ENCODE measurements at places on chromosomes 2 and 18.

GRCh38 chr18:37661478-37661877 is 95.9 kb upstream of the CELF4 start:
- no peak for DNase-seq

DNA sequence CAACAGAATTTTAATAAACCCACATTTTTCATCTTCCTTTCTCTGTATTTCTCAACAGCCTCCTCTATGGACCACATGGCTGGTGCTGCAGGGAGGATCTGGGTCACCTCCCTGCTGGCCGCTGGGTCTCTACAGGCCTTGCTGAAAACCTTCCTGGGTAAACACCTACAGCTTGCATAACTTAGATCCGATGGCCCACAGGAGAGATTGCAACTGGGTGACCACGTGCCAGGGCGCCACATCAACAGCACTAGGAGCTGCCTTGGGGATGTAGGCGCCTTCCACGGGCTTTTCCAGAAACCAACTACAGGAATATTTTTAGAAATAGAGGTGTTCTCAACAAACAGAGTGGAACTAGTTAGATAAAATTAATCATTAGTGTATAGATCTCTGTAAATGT is 19.4 kb downstream of the TMEM18 start:
- DNase-seq = no peak

GRCh38 chr2:71801556-71801955 is 346.1 kb downstream of the CYP26B1 start:
- no peak for DNase-seq

DNA sequence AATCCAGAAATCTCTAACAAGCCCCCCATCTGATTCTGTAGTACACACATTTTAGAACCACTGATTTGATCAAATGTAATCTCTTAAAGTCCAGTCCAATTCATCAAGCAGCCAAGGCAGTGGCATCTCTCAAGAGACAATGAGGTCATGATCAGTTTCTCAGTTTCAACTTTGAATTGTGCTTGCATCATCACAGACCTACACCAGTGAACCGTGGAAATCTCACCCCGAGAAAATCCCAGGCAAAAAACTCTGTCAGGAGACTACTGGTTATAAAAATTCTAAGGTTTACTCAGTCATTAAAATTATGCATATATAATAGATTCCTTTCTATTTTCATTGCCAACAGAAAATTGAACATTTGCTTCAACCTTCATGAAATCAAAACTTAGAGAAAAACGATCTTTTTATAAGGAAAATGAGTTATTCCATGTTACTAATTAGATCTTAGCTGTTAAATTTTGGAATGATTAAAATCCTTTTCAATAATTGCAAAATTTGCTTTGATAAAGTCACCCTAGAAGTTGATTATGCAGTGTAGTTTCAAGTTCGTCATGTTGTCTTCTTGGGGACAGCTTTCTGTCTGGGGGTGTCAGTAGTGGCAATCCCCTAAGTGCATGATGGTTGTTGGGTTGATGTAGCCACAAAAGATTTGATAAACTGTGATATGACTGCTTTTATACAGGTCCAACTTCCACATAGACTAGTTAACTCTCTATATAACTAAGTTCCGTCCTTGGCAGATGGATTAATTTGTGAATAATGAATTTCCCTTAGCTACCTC is 235.0 kb downstream of the CAMKMT start:
- DNase-seq = no peak

GRCh38 chr2:233022561-233022960 is 9.5 kb upstream of the NGEF start:
- no peak for DNase-seq

GRCh38 chr2:109254174-109254904 is 125.3 kb downstream of the SH3RF3 start:
- no peak for DNase-seq

DNA sequence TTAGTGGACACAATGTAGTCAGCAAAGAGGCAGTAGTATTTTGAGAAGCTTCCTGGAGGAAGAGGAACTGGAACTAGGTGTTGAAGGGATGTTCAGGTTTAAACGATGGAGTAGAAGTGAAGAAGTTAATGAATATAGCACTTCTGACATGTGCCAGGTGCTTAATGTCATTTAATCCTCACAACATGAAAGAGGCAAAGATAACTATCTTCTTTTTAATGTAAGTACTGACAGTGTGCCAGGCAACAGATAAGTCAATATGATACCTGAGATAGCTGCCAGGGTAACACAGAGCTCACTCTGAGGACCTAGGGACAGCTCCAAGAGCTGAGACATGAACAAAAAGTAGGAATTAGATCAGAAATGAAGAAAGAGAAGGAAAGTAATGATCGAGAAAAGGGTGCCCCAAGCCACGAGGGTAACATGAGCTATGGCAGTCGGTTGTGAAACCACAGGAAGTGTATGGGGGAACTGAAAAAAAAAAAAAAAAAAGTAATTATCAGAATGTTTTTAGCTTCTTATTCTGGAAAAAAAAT is 140.7 kb downstream of the RNF144A start:
- no peak for DNase-seq

- DNase-seq = no peak
These were observed 2.7 kb downstream of the EPHA4 start for GRCh38 chr2:221569425-221569845.

- no peak for DNase-seq
These were observed 66.6 kb downstream of the MYL12B start for GRCh38 chr18:3328532-3328931.

DNA sequence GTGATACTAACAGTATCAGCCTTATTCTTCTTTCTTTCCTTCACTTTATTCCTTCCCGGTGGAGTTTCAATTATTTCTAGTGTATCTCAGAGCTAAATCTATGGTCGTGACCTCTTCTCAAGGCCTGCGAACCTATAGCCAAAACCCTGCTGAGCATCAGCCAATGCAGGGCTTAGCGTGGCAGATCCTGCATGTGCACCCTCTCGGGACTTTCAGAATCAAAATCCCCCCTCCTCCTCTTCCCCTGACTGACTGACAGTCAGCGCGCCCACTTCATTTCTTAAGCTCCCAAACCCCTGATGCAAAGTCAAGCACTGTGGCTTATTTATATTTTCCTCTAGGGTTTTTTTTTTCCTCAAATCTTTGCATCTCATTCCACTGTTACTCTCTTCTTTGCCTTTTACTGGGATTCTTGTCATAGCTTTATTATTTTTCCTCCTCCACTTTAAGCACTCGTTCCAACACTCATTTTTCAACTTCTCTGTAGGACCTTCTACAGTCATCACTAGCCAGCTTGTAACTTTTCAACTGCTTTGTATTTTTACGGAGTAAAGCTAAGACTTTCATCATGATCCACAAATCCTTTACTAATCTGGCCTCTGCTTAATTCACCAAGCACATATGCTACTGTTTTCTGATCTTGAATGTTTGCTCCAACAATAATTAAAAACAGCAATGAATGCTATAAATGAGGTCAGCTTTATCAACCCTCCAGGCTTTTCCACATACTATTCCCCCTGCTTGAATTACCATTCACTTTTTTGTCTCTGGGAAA is 896.5 kb upstream of the PIK3C3 start:
- DNase-seq = no peak

DNA sequence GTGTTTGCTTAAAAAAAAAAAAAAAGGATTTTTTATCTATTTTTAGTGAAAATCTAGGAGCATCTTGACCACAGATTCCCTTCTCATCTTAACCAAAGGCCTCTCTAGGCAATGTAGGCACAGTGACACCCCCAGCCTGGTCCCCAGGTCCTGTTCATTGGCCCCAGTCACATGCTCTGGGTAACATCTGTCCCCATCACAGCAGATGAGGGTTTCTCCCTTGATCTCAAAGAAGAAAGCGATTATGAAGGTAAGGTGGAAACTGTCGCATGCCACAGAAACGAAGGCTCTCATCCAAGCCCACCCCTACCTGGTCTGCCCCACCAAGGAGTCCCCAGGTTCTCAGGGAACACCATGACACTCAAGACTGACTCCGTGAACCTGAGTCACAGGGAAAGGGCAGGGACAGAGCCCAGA is 4.7 kb downstream of the HS6ST1 start:
- DNase-seq = no peak

DNA sequence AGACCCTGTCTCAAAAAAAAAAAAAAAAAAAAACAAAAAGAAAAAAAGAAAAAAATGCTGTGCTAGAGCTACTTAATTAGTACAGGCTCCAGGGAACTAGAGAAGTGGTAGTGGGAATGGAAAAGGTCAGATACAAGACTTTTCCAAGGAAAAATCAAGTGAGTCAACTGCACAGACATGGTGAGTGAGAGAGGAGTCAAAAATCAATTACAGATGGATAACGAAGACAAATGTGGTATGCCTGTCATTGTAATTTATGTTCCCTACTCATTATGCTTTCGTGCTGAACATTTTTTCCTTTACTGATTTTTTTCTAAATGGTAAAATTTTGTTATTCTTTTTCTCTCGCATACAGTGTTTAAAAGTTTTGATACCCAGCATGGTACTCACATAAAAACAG is 111.5 kb downstream of the MDH1 start:
- DNase-seq = no peak

- no peak for DNase-seq
These were observed 45.5 kb upstream of the ZSWIM2 start for GRCh38 chr2:186894478-186894877.

GRCh38 chr2:216492597-216493333 is 5.9 kb upstream of the RPL37A start:
- no peak for DNase-seq

- DNase-seq = no peak
These were observed 738.4 kb downstream of the RNF144A start for GRCh38 chr2:7655629-7656028.

- DNase-seq = no peak
These were observed 32.0 kb upstream of the CAB39 start for GRCh38 chr2:230680463-230681170.

DNA sequence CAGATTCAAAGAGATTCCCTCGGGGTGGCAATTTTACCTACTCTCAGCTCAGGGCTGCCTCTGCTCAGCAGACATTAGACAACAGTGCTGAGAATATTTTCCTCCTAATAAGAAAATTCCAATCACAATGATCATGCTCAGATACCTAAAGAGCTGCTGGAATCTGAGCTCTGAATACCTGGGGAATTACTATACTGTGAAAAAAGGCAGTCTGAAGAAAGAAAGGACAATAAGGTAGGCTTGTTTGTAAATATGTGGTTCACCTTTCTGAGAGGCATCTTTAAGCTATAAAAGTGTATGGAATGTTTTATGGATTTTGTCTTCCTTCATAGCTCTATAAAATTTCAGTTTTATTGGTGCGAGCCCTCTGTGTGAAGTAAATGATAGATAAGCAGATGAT is 34.2 kb upstream of the FAM98A start:
- no peak for DNase-seq
